RWPE1 (cell line): ENCODE measurements at places on chromosomes 4 and X.
A peak's percentile ranks its signal among the peaks of the same experiment; 100 is the strongest.

DNA sequence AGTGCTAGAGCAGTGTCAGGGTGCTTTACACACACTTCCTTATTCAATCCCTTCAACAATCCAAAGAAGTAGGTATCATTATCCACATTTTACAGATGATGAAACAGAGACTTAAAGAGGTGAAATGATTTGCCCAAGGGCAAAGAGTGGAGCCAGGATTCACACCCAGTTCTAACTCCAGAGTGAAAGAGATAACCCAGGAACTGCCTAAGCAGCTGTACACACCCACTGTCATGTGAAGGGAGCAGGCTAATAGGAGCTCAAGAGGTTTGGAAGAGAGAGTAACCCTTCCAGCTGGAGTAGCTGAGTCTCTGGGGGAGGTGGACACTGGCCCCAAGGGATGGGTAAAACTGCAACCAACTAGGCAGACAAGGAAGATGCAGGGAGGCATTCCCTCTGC, 92.5 kb downstream of the FBXL5 start:
- no peak for DNase-seq

- peak; percentile 29 for DNase-seq
These were observed 325.0 kb downstream of the ARHGAP10 start for GRCh38 chr4:148056879-148057278.

DNA sequence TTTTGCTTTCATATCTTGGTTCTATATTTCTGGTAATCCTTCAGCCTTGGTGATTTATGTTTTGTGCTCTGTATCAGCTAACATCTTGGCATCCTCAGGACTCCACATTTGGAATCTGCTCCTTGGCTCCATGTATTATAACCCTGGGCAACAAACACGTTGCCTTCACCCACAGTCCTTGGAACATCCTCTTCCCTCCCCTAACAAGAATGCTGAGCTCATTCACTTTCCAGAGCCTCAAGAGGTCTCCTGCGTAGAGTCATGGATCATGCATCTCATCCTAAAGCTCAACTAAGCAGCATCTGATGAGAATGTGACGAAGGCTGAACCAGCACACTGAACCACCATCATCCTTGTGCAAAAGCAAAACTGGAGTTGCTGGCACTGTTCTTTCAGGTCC, 60.5 kb upstream of the C1GALT1C1 start:
- DNase-seq: no peak

DNA sequence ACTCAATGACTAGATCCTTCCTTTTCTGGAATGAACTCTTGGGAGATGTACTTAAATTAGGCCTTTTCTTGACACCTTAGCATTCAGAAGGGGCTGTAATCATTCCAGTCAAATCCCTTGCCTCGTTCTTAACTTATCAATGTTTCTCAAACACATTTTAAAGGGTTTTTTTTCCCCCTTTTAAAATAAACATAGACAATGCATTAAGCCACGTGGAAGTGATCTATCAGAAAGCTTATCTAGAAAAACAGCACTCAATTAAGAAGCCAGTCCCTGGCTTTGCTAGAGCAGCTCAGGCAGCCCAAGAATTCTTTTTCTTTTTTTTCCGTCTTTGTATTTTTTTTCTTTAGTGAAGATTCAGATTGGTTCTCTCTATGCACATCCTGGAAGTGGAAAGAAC, 118.2 kb downstream of the PCDH7 start:
- no peak for DNase-seq

DNA sequence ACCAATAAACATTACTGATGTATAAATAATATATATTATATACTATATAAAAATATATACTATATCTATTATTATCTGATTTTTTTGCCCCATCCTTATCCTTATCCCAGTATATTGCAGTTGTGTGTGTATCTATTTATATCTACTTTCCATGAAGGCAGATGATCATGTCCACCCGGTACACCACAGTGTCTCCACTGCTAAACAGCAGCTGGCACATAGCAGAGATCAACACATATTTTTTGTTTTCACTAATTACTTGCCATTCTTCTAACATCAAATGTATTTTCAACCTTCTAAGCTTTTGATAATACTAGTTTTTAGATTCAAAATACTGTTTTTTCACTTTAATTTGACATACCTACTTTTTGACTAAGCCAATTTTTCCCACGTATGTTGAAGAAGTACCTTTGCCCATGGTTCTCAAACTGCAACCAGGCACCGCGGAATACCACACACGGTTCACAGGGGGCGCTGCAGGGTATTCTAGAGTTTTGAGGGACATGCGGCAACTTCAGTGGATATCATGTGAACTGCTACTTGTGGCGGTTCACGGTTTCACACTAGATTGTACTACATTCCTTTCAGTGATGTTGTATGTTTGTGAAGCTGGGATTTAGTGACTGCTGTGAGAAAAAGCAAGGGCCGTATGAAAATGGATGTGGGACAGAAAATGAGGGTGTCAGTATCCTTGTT, 182.5 kb upstream of the NPY2R start:
- DNase-seq: peak; percentile 4

DNA sequence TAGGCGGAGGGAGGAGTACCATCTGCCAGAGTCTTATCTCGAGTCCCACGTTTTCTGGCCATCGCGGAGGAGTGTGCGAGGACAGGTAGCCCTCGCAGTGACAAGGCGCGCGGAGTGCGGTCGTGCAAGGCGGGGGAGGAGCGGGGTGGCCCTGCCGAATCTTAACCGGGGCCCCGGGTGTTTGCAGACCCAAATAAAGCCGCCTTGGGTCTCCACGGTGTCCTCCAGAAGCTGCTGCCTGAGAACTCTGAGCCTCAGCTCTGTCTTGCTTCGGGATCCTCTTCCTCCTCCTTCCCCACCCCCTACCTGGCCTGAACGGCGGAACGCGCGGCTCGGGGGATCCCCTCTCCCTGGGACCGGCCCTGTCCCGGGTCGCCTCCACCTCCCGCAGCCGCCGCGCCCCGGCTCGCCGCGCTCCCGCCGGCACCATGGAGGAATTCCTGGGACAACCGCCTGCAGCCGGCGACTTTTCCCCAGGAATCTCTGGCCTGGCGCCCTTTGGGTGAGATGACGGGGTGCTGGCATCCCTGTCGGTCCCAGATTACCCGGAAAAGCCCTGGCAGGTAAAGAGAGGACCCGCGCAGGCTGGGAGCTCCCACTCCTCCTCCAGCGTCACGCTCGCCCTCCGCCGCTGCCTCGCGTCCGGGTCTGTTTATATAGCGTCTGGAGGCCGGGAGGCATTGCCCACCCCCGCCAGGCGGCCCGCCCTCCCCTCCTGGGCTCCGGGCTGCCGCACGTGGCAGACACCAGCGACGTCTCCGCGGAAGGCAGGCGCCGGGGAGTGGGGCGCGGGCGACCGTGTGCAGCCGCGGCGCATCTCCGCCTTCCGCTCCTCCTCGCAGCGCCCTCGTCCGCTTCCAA, at the start of gene GALNTL6:
TSS of gene GALNTL6 (plus strand) at position 740 of the 861 bp plus-strand sequence.
- DNase-seq: no peak

GRCh38 chr4:143282211-143282707, 54.4 kb upstream of the GAB1 start:
- DNase-seq: no peak

DNA sequence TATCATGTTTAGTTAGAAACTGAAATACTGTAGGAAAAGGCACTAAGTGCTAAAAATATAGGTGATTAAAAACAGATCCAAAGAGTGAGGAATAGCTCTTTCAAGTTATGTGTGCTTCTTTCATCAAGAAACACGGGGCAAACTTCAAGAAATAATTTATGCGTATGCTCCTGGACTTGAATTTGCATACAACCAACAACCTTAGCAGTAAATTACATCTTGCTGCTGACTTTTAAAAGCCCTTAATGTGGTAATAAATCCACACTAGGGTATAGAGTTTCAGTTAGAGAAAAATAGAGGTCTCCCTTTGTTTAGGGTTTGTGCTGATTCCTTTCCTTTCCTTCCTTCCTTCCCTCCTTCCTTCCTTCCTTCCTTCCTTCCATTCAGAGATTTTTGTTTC, 94.5 kb upstream of the GC start:
- DNase-seq: no peak

DNA sequence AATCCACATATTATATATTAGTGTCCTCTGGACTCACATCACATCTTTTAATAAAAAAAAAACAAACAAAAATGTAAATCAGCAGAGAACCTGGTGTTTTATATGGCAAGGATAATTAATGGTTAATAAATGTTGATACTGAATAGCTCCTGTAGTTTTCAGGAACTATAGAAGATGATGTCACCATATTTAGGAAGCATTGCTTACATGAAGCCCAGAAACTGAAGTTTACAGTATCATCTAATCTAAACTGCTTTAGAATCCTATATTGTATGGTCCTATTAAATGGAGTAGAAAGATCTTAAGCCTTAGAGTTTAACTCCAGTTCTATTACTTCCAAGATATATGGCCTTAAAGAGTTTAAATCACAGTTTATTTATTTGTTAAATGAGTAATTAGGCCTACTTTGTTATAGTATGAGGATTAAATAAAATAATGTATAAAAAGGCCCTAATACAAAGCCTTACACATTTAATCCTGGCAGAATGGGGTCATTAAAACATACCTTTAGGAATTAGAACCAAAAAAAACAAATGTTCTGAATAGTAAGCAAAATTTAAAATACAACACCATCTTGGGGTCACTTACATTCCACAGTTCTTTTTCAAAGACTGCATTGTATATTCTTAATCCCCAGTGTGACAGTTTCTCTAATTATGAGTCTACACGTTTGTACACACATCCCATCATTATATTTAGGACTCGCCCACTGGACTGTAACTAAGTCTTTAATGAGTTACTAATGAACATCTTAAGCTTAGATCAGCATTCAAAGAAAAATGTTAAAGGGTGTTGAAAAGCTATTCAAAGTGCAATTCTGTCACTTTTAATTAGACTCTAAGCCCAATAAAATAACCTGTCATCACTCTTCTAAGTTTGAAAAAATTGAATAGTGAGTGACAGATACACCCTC, 305.9 kb downstream of the ADGRL3 start:
- no peak for DNase-seq

GRCh38 chrX:155718972-155719586, 106.3 kb upstream of the TMLHE start:
- no peak for DNase-seq

- DNase-seq: no peak
These were observed 13.3 kb downstream of the VEGFC start for GRCh38 chr4:176779421-176779820.

- DNase-seq: peak; percentile 2
These were observed 1742.8 kb downstream of the PCDH7 start for GRCh38 chr4:32462944-32463343.

DNA sequence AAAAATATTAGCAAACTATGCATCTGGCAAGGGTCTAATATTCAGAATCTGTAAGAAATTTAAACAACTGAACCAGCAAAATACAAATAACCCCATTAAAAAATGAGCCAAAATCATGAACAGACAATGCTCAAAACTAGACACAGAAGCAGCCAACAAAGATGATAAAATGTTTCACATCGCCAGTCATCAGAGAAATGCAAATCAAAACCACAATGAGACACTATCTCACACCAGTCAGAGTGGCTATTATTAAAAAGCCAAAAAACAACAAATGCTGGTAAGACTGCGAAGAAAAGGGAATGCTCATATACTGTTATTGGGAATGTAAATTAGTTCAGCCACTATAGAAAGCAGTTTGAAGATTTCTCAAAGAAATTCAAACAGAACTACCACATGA, 201.3 kb upstream of the CPEB2 start:
- DNase-seq: no peak

DNA sequence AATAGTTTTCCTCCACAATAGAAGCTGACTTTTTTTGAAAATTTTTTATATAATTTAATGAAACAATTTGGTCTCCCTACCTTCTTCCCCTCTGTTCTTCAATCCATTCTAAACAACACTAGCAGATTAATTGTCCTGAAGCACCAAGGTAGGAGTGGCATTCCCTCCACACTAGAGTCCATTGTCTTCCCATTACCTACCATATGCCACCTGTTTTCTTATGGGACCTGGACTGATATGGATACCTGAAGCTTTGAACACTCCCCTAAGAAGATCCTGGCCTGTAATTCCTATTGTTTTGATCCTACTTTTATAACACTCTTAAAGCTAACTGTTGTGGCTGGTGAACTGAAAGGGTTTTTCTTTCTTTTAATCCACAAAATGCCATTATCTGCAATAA, 92.0 kb downstream of the APBB2 start:
- DNase-seq: no peak

GRCh38 chr4:159495515-159496236, 392.8 kb downstream of the RAPGEF2 start:
- DNase-seq: no peak

GRCh38 chr4:72896515-72896914, 173.0 kb downstream of the COX18 start:
- DNase-seq: peak; percentile 10

DNA sequence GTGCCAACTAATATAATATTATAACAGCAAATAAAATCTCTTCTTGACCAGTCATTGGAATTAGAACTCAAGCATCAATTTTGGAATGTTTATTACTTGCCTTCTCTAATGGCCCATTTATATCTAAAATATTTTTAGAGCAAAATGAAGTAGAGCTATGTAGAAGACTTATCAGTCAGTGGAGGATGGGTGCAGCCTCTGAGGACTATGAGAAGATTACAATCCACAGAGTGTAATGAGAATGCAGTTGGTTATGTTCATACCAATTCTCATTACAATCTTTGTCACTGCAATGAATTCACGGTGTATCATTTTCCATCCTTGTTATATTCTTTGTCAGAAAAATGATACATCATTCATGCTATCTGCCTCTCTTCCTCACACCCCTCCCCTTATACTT, 878.1 kb downstream of the CENPC start:
- DNase-seq: no peak

- no peak for DNase-seq
These were observed 1514.8 kb downstream of the RPA4 start for GRCh38 chrX:98398542-98398941.

GRCh38 chr4:152559641-152560040, 23.7 kb upstream of the FBXW7 start:
- DNase-seq: no peak

GRCh38 chr4:62640296-62640695, 1440.2 kb downstream of the ADGRL3 start:
- peak; percentile 49 for DNase-seq

DNA sequence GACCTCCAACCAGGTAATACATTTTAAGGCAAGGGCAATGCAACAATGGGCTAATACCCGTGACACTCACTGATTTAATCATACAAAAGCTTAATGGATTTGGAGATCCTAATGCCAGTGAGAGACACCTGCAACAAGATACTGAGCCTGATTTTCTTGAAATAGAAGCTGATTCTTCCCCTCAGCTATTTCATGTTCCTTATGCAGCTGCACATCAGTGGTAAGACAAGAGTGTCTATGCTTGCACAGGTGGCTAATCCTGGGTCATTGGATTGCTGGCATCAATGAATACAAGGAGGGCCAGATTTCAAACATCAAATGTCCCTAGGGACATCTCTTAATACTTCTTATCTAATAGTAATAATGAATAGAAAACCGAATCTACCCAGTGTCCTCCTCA, 139.7 kb downstream of the PPARGC1A start:
- no peak for DNase-seq

DNA sequence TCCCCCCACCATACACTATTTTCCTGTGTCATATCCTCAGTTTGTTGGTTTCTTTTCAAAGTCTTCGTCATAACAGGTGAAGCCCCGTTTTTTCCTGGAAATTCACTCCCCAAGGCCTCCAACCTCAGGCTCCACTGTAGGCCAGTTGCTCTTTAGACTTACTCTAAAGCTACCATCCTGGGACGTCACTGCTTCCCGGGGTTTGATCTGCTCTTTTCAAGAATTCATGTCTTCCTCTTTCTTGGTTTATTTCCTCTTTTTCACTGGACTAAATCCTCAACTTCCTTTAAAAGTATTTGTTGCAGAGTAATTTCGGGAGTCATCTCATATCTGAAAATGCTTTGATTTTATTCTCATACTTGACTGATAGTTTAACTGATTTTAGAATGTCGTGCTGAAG, 6.5 kb upstream of the SERTM2 start:
- no peak for DNase-seq

- DNase-seq: no peak
These were observed 373.1 kb upstream of the GNPDA2 start for GRCh38 chr4:45099471-45099870.
